SJCRH30 (cell line): ENCODE measurements at places on chromosomes 16 and 17.
A peak's percentile ranks its signal among the peaks of the same experiment; 100 is the strongest.

- no peak for DNase-seq
Observed at GRCh38 chr16:67356396-67356795, 29.8 kb downstream of the LRRC36 start.

- no peak for DNase-seq
Observed at GRCh38 chr17:38428112-38428642, at the start of gene ARHGAP23. Gene ARHGAP23 (plus strand): TSS chr17:38428464. CDS start chr17:38428486, 22 bp downstream.

- no peak for DNase-seq
Observed at GRCh38 chr17:6526362-6527152, 29.8 kb downstream of the PITPNM3 start.

- no peak for DNase-seq
Observed at GRCh38 chr17:35560703-35561102, at the start of gene SLFN14. Gene SLFN14 (minus strand): TSS chr17:35560819. CDS start chr17:35558062, 2,757 bp downstream.

DNA sequence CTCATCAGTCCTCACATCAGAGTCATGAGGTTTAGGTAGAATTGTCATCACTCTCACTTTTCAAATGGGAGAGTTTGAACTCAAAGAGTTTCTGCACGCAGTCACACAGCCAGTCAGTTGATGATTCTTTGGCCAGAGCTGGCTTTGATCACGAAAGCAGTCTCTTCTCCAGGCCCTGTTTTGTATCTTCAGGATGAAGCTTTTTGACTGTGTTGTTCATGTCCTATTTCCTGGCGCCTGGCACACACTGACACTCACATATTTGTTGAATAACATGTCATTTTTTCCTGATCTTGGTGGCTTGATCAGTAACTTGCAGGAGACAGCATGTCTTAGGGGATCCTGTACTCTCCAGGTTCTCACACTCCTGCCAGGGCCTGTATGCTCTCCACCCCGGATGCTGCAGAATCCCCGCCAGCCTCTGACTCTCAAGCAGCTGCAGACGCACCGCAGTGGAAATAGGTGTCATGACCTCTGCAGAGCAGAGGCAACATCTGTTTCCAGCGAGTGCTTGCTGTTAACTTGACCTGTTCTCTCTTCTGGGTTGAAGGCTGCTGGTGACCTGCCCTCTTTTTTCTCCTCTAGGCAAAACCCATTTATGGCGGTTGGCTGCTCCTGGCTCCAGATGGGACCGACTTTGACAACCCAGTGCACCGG lies 33.0 kb downstream of the MPRIP start:
- DNase-seq = peak; percentile 91

DNA sequence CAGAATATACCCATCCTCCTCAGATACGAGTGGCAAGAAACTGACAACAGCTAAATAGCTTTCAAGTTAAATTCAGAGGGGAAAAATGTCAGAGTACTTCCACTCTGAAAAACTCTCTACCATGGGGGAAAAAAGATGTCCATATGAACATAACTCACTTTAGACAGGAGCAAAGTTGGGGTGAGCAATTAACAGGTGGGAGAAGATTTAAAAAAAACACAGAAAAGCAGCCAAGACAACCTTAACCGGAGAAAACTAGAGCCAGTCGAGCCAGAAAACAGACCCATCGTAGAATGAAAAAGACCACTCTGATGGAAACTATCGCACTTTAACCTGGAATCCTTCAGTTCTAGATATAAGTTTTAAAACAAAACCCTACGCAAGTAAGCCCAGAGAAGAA lies 833 bp downstream of the TERF2 start:
- no peak for DNase-seq

GRCh38 chr17:32814836-32815235 lies 62.1 kb downstream of the MYO1D start:
- DNase-seq = no peak

- no peak for DNase-seq
Observed at GRCh38 chr16:8565498-8565897, 24.8 kb downstream of the TMEM114 start.

- no peak for DNase-seq
Observed at GRCh38 chr17:40399185-40399584, 18.5 kb downstream of the TOP2A start.

GRCh38 chr16:29826342-29826695 lies 6.1 kb downstream of the MVP start:
- no peak for DNase-seq

DNA sequence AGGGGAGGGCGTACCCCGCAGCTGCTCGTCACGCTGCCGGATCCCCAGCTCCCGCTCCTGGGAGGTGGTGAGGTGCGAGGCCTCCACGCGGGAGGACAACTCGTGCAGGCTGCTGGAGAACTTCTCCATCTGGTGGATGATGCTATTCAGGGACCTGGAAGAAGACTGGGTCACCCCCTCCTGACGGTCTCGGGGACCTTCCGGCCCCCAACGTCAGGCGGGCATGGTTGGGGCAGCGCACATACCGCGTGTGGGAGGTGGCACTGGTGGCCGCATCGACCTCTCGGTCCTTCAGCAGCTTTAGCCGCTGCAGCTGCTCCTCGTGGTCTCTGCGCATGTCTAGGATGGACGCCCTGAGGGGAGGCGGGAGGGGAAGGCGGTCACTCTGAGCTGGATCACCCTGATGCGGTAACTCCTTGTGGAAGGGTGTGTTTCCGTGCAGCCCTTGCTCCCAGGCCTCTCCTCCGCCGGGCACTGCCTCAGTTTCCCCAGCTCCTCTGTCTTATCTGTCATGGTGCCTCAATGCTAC lies 13.3 kb upstream of the MRPL38 start:
- peak; percentile 57 for DNase-seq

DNA sequence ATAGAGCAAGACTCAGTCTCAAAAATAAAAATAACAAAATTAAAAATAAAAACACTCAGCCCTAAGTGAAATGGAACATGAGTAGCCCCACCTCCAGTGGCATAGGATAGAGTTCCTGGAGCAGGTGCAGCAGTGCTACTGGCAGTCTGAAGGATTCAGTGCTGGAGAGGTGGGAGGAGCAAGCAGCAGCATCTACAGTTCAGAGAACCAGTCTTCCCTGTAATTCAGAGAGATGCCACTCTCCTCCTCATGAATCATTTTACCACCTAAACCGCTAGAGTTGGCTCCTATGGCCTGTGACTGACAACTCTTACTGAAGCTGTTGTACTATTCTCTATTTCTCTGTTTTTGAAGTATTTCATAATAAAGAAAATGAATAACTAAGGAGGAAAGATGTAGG lies 56.0 kb upstream of the SMURF2 start:
- no peak for DNase-seq

DNA sequence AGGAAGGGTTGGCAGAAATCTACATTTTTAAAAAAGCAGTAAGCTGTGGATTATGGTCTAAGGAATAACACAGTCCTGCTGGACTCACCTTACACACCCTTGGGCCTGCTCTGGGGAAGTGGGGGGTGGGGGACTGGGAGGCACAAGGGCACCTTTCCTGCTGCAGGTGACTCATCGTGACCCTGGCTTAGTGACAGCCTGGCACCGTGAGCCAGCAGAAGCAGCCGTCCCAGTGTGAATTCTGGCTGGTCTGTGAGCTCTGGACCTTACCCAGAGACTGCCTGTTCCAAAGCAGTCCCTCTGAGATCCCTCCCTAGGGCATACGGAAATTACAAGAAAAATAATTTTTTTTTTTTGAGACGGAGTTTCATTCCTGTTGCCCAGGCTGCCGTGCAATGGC lies 4.2 kb upstream of the CRK start:
- no peak for DNase-seq

DNA sequence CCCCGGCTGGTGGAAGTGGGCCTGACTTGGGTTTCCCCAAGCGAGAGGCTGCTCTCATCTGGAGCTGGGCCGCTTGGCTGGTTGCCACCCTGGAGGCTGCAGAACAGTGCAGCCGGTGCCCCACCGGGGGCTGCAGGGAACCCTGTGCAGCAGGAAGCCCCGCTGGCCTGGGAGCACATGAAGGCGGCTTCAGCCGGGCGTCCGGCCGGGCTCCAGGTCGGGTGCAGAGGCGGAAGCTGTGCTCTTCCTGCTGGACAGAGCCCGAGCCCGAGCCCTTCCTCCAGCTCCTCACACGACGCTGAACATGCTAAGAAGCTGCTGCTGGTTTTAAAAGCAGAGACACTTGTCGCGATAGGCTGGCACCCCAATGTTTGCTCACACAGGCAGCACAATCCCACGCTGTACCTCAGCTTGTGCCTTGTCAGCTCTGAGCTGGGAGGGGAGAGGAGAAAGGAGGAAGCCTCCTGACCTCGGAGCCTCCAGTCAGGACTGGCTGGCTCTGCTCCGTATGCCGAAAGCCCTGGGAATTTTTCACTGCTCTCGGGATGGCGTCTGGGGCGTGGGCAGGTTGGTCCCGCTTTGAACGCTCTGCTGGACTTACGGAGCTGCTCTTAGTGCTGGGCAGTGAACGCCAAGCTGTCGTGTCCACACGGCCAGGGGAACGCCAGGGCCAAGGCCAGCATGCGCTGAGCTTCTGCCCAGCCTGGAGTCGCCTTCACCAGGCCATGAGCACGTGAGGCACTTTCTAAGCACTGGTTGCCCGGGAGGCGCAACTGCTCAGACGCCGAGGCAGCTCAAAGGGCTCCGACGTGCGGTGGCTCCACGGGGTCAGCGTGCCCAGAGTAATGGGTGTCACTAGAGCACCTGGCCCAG lies 8.8 kb downstream of the CDK5R1 start:
- peak; percentile 54 for DNase-seq

GRCh38 chr17:81681672-81682071 lies 1.9 kb downstream of the ARL16 start:
- DNase-seq = peak; percentile 89

DNA sequence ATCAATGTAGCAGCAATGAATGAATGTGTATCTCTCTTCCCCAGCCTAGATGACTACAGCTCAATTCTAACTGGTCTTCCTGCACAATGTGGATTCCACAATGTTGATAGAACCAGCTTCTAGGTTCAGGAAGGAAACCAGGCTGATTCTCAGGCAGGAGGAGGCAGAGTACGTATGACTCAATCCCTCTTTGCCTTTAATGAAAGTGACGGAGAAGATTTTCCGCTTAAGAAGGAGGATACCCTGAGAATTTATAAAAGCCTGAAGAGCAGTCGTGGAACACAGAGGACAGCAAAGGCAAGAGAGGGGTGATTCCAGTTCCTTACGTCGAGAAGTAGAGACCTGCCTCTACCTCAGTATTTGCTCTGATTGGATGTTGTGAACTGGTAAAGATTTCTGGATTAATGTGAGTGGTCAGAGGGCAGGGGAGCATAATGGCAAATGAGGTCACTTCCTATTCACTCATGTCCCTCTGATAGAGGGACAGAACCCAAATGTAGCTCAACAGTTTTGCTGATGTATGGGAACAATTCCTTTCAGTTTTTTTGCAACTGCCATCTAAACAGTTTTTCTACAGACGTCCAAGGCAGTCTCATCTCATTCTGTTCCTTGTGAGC lies 15.0 kb upstream of the SLC16A11 start:
- DNase-seq = no peak

DNA sequence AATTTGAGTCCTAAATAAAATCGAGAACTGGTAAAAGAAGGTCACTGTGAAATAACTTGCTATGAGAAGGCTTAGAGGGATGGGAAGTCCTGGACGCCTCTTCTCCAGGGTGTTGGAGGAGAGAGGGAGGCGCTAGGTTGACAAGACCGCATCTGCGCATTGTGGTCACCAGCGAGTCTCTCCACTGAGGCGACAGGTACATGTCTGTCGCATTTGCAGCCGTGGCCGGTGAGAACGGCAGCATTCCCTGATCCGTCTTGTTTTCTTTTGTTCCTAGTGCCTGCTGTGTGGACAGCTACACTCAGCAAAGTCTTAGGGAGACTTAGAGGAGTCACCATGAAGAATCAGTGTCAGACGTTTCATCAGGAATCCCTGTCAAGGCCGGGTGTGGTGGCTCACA lies 8.1 kb upstream of the ATP6V0C start:
- DNase-seq = no peak

- no peak for DNase-seq
Observed at GRCh38 chr17:31386542-31387075, 4.9 kb upstream of the RAB11FIP4 start.

GRCh38 chr16:81277541-81278080 lies 37.2 kb upstream of the GAN start:
- no peak for DNase-seq

DNA sequence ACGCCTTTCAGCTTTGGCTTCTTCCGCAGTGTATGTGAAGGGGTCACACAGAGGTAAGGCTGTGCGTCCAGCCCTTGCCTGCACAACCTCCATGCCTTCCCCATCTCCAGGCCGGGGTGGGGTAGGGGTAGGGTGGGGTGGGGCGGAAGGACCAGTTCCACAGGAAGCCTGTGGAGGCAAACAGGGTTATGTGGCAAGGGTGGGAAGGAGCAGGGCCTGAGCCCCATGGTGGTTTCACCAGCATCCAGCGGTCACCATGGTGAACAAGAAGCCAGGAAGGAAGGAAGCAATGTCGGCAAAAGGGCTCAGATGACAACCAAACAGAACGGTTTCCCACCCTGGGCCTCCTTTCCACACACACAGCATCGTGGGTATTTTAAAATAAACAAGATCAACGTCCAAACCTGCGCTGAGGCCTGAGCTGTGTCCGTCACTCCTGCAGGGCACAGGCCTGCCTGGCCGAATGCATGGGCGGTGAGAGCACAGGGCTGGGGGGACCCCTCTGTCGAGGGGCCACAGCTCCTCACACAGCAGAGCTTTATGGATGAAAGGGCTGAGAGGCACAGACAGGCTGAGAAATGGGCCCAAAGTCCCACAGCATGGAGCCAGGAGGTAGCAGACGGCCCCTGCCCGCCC lies 80.5 kb downstream of the ZNF778 start:
- no peak for DNase-seq

GRCh38 chr17:58632324-58633314 lies 59.2 kb downstream of the TEX14 start:
- DNase-seq = peak; percentile 11

DNA sequence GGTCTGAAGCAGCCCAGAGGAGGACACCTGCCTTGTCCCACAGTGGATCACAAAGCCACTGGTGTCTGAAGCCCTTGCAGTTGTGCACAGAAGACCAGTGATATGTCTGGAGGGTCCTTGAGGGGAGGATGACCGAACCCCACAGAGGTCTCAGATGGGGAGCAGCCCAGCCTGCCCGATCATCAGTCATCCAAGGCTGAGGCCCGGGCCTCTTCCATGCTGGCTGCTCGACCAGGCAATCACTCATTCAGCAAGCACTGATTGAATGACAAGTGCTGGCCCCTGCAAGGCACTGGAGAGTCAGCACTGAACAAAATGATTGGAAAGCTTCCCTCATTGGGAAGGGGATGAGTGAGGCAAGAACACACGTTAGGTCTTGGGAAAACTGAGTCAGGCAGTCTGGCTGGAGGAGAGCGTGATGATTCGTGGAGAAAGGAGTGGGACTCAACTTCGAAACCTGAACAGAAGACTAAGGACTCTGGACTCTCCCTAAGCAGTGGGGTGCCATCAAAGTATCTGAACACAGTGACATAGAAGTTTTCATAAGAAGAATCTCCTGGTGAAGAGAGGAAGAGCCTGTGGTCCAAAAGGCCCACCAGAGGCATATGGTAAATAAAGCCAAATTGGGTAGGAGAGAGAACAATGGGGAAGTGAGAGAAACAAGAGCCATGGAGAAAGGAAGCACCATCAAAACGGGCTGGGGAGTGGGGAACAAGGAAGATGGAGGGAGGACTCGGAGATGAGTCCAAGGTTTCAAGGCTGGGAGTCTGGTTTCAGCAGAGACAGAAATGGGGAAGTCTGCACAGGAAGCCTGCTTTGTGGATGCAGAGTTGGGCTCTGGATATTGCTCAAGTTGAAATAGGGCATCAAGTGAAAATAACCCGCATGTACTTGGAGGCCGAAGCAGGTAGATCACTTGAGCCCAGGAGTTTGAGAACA lies 10.2 kb downstream of the PIK3R5 start:
- DNase-seq = no peak

- no peak for DNase-seq
Observed at GRCh38 chr16:2054543-2055245, 6.9 kb downstream of the TSC2 start.
